ENCODE measurements at places on chromosomes 7 and 10.

DNA sequence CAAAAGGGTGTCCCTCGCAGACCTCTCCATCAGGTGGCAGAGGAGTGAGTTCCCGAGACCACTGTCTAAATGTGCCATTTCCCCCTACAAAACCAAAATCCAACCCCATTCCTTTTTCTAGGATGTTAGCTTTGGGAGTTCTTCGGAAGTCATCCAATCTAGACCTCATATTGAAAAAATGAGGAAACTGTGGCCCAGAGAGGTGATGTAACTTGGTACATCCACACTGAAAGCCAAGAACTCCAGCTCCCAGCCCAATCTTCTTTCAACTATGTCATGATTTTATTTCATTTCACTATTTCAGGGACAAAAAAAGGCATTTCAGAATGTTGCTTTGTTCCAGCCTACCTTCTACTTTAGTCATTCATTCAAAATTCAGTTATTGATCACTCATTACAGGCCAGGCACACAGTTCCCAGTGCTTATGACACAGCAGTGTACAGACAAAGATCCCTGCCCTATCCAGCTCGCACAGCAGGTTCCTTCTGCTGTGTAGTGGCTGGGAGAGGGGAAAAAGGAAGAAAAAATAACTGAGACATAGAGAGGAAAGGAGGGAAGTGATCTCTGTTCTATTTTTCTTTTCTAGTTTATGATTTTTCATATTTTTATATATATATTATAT lies 35.8 kb downstream of the SCRN1 start:
- DNase-seq: no peak

GRCh38 chr7:42876182-42877068 lies 35.4 kb downstream of the C7orf25 start:
- DNase-seq: peak; percentile 60

GRCh38 chr10:129193148-129193547 lies 273.9 kb upstream of the MGMT start:
- DNase-seq: no peak

DNA sequence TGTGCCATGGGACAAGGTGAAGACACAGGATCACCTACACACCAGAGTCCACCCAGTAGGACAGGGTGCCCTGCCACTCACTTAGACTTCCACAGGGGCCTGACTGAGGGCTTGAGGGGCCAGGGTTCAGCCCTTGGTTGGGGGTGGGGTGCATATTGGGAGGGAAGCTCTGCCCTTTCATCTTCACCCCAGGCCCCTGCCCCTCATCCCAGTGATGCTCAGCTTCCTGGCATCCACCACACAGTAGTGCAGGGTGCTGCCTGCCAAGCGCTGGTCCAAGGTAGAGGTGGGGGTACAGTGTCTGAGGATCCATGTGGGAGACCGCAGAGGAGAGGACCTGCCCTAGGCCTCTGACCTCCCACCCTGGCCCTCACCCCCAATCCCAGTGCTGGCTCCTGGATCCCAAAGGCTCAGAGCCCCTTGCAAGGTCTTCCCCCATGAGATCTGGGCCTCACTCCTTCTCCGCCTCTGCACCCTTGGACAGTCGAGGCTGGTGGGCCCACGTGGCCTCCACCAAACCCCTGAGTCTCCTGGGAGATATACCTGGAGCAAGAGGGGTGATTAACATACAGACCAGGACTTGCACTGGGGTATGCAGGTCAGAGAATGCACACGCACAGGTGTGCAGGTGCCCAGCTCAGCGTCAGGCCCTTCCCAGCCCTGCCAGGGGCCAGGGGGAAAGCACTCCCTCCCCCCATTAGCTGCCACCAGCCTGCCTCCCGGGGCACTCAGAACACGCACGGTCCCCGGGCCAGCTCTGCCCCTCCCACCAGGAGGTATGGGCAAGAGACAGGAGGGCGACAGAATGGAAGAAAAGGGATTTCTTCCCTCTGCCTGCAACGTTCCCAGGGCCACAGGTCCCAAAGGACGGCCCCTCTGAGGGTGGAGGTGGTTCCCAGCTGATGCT lies 8.6 kb upstream of the IRF5 start:
- no peak for DNase-seq

GRCh38 chr10:75263806-75264205 lies 28.0 kb upstream of the COMTD1 start:
- no peak for DNase-seq

DNA sequence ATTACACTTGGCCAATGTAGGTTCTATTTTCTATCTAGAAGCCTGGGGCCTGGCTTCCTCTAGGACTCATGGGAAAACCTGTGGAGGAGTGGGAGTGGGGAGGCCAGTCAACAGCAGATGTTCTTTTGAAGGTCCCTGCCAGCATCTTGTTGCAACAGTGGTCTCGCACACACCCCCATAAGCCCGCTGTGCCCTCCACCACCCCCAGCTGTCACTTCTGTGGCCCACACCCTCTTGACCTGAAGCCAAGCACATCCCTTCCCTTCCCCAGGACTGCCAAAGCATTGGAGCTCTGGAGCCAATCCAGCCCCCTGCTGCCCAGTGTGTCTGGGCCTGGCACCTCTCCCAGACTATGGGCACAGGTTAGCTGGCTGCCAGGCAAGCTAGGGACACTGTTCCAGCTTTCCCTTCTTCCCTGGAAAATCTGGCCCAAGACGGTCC lies 1.9 kb upstream of the STX1A start:
- no peak for DNase-seq

- peak; percentile 73 for DNase-seq
These were observed 7.7 kb downstream of the KCNMA1 start for GRCh38 chr10:77629775-77630506.

GRCh38 chr10:110340816-110341215 lies 36.1 kb upstream of the SMNDC1 start:
- DNase-seq: no peak

DNA sequence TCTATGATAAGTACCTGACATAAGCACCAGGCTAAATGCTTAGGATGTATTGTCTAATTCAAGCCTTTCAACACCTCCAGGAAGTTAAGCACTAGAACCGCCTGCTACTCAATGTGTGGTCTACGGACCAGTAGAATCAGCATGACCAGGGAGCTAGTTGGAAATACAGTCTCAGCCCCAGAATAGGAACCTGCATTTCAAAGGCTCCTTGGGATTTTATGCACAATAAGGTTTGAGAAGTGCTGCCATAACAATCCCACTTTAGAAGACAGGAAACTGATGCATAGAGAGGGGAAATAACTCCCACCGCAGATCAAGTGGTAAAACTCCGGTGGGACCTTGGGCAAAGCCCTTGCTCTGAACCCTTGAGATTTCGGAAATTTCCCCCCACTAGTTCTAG lies 8.8 kb upstream of the DUSP5 start:
- DNase-seq: no peak

GRCh38 chr7:5237286-5237685 lies 45.5 kb upstream of the SLC29A4 start:
- peak; percentile 67 for DNase-seq

- DNase-seq: no peak
These were observed 6.5 kb upstream of the HERPUD2 start for GRCh38 chr7:35701287-35701900.

GRCh38 chr7:77450613-77451012 lies 34.5 kb upstream of the GSAP start:
- no peak for DNase-seq

DNA sequence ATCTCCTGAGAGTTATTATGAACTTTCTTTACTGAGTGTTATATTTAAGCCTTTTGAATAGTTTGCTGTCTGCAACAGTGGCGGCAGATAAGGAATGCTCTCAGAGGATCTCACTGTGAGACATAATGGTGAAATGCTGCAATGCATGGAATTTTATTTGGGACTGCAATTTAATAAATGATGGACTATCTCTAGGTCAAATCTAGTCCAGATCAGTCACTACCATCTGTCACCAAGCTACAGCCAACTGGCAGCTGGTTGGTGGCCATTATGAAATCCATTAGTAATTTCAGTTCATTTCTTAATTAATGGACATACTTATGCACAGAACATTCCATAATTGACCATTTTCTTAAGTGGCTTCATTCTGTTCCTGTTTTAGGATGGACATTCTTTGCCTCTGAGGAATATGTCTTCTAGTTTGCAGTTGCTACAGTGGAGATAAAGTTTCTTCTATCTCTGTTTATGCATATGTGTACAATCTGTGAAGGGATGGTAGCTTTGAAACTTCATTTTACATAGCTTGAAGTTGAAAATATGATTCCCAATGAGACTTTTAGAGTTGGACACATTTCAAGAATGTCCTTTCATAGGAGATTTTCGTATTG lies 586.6 kb downstream of the SUGCT start:
- no peak for DNase-seq

DNA sequence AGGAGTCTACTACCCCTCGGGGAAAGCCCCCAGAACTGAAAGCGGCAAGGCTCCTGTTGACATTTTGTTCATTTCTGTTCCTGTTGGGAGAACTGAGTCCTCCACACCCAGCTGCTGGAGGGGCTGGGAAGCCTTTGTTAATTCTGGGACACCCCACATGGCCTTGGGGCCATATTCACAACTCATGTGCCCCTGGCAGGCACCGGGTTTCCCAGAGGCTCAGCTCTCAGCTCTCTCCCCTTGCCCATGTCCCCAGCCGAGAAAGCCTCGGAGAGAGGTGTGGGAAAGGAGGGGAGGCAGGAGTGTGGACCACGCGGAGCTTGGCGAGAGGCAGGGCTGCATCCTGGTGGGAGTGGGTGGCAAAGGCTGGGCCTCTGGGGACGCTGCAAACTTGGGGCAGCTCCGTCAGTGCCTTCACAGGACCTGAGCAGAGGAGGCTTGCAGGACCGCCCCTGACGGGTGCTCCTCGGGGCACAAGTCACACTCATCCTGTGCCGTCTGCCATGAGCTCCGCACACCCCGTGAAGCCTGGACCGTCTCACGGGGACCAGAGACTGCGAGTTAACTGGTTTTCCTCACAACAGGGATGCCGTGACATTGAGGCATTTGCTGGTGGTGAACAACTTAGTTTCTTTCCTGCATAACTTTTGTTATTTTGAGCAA lies 140.9 kb downstream of the DNAJB6 start:
- DNase-seq: no peak

- no peak for DNase-seq
These were observed 57.1 kb upstream of the BAMBI start for GRCh38 chr10:28620251-28620650.

- DNase-seq: peak; percentile 73
These were observed 193.7 kb downstream of the RNLS start for GRCh38 chr10:88389456-88389855.

DNA sequence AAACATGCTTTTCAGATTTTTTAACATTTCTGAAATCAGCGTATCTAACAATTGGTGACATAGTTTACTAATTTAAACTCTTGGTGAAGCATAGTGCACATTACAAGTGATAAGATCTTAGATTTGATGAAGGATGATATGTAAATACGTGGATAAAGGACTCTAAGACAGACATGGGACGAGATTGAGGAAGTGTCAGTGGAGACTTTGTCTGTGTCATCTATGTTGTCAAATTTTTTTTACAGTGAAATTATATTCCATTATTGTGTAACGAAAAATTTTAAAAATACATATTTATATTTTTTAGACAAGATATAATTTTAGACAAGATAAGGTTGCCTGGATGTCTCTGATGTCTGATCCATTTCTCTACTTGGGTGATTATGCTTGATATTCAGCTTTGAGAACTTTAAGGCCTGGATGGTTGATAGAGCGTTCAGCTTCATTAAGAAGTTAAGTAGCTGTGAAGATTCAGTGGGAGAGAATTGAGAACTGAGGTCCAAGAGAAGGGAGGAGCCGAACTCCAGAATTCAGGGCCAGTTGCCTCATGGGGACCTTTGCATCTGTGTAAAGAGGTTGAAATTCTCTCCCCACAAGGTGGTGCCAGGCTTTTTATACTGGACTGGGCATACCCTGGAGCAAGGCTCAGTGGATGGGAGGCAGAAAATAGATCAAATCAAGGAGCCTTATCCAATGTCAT lies 62.7 kb downstream of the KAT6B start:
- DNase-seq: no peak

GRCh38 chr10:90111671-90112070 lies 410.3 kb downstream of the KIF20B start:
- no peak for DNase-seq

- no peak for DNase-seq
These were observed 131.5 kb downstream of the C10orf105 start for GRCh38 chr10:71587941-71588573.

GRCh38 chr10:107443813-107444212 lies 279.3 kb upstream of the SORCS1 start:
- DNase-seq: no peak

DNA sequence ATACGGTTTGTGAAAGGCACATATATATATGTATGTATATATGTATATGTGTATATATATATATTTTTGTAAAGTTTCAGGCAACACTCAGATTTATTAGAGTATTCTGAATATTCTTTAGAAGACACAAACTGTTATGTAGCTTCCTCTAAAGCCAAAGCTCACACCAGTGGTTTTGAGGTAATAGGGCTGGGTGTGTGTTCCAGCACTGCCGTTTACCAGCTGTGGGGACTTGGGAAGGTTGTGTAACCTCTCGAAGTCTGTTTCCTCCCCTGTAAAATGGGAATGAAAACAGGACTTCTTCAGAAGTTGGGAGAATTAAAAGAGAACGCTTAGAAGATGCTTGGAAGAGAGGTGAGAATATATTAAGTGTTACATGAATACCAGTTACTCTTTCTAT lies 94.8 kb downstream of the PRPF18 start:
- peak; percentile 34 for DNase-seq

DNA sequence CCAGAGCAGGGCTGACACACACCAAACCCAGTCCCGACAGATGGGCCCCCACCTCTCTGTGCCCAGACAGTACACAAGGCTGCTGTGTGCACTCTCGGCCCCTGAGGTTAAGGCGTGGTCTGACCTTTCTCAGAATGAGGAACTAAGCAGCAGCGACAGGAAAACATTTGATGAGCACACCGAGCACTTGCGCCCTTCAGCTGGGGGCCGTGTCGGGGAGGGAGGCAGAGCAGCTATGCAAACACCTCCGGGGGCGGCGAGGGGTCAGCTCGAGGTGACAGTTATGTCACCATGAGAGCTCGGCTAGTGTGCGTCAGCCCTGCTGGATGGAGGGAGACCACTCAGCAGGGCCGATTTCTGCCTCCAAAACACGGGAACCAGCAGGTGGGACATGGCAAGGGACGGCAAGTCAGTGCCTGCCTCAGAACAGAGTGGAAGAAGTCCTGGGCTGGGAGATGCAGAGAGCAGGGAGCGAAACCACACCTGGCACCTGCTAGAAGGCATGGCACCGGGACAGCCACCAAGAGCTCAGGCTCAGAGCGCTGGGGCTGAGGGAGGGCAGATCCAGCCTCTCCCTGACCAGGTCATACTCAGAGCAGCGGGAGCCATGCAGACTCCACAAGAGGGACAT lies 57.4 kb downstream of the CHST15 start:
- no peak for DNase-seq

- no peak for DNase-seq
These were observed 182.3 kb upstream of the CDCA7L start for GRCh38 chr7:22127835-22128527.

- DNase-seq: no peak
These were observed 52.4 kb downstream of the PLCE1 start for GRCh38 chr10:94046098-94046497.
